CD4-positive, alpha-beta T cell (primary cell): ENCODE measurements at places on chromosomes 13 and 19.
A peak's percentile ranks its signal among the peaks of the same experiment; 100 is the strongest.

GRCh38 chr13:112069061-112069844 lies 2.3 kb downstream of the SOX1 start:
- DNase-seq = no peak

- no peak for DNase-seq
Observed at GRCh38 chr19:35354898-35355297, 3.4 kb upstream of the FFAR3 start.

- DNase-seq = no peak
Observed at GRCh38 chr13:110416131-110417025, 109.3 kb downstream of the COL4A2 start.

- DNase-seq = no peak
Observed at GRCh38 chr13:38538422-38538821, 148.5 kb upstream of the FREM2 start.

DNA sequence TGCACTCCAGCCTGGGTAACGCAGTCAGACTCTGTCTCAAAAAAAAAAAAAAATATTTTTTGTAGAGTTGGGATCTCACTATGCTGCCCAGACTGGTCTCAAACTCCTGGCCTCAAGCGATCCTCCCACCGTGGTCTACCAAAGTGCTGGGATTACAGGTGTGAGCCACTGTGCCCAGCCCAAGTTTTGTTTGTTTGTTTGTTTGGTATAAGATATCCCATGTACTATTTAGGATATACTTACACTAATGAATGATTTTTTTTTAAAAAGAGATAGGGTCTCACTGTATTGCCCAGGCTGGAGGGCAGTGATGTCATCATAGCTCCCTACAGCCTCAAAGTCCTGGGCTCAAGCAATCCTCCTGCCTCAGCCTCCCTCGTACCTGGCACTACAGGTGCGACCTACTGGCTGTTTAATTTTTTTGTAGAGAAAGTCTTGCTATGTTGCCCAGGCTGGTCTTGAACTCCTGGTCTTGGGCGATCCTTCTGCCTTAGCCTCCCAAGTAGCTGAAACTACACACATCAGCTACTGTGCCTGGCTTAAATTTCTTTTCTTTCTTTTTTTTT lies 24.0 kb downstream of the TLE6 start:
- DNase-seq = no peak

DNA sequence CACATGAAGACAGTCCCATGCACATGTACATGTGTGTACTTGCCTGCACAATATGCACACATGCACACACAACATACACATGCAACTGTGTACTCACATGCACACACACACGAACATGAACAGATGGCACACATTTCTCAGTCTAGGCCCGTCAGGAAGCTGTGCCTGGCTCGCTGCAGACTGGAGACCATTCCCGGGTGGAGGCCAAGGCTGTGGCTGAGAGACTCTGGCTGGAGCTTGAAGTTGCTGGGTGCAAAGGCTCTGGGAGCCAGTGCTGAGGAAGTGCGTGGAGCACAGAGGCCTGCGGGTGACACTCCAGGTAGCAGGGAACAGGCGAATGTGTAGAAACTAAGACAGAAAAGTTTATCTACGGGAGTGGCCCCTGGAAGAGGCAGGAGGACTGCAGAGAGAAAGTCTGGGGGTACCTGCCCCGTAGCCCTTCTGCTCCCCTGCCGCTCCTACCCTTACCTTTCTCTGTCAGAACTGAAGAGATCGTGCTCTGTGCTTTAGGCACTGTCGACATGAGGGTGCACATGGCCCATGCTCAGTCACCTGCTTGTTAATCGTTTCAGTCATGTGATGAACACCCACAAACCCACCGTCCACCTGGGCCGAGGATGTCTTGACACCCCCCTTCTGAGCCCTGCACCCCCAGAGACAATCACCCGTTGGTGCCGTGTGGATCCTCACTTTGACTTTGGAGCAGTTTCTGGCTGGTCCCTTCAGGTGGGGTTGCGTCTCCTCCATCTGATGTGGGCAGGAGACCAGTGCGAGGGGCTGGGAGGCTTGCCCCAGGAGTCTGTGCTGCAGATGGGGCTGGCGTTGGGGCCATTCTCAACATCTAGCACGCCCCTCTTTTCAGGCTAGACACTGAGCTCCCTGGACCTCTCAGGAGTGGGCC lies 69.4 kb downstream of the TEX29 start:
- DNase-seq = no peak

GRCh38 chr13:111789011-111789410 lies 277.9 kb upstream of the SOX1 start:
- no peak for DNase-seq

GRCh38 chr19:17686592-17687024 lies 1.5 kb downstream of the UNC13A start:
- DNase-seq = no peak

DNA sequence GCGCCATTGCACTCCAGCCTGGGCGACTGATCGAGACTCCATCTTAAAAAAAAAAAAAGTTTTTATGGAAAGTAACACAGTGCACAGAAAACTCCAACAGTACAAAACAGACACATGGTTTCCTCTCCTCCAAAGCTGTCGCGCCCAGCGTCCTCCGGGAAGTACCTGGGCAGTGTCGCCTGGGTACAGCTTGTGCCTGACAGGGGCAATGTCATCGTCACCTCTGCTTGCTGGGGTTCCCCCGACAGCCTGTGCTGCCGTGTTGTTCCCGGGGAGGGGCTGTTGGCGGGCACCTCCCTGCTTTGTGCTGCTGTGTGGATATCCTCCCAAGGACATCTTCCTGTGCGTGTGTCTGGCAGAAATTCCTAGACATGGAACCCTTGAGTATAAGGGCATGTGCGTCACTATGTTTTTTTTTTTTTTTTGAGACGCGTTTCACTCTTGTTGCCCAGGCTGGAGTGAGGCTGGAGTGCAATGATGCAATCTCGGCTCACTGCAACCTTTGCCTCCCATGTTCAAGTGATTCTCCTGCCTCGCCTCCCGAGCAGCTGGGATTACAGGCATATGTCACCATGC lies 2.4 kb upstream of the F2RL3 start:
- DNase-seq = no peak

GRCh38 chr13:99281811-99282263 lies 23.7 kb upstream of the GPR18 start:
- peak; percentile 51 for DNase-seq

GRCh38 chr19:48799358-48800300 lies 11.2 kb downstream of the BCAT2 start:
- no peak for DNase-seq

- no peak for DNase-seq
Observed at GRCh38 chr13:67763384-67763783, 533.2 kb upstream of the PCDH9 start.

- DNase-seq = no peak
Observed at GRCh38 chr19:31501427-31502195, 152.4 kb upstream of the TSHZ3 start.

GRCh38 chr13:92745258-92745657 lies 481.3 kb upstream of the GPC6 start:
- DNase-seq = no peak

GRCh38 chr19:57818378-57818777 lies 3.7 kb upstream of the ZNF552 start:
- DNase-seq = no peak
